ENCODE measurements at places on chromosomes 11 and 22.

GRCh38 chr11:77375107-77375506 lies 73.6 kb upstream of the GDPD4 start:
- DNase-seq = no peak

GRCh38 chr11:75547617-75548058 lies 14.4 kb upstream of the SERPINH1 start:
- DNase-seq = no peak

- DNase-seq = no peak
Observed at GRCh38 chr22:29463629-29464028, 16.4 kb upstream of the NEFH start.

- peak; percentile 48 for DNase-seq
Observed at GRCh38 chr11:95152876-95153856, 63.5 kb downstream of the ENDOD1 start.

DNA sequence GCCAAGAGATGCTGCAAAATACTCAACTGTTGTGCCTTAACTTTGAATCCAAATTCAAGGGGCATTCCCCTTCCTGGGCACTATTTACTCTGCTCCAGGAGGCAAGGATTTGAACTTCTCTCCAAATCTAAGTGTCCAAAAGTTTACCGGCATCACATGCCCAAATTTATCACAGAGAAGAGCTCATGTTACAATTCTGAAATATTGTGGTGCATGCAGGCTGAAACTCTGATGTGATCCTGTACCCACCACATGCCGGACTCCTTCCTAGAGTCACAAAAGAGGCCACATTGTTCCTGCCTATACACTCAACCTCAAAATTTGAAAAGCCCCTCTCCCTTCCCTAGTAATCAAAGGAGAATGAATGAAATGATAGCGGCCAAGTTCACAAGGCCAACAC lies 1.3 kb downstream of the TRAF6 start:
- DNase-seq = no peak

DNA sequence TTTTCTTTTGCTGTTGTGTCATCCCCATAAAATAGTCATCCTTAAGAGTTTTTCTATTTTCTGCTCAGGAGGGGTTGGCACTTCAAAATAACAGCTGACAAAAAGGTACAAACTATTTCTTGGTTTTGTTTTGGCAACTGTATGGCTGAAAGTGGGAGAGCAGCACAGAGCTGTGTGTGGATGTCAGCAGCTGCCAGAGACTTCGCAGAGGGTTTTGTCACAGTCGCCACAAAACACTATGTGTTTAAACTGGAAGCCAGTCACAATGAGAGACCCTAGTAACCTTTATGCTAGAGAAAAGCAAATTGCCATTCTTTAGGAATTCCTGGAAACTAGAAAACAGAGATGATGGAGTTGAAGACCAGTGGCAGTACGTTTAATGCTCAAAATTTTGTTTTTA lies 189.6 kb upstream of the CCDC90B start:
- DNase-seq = no peak

DNA sequence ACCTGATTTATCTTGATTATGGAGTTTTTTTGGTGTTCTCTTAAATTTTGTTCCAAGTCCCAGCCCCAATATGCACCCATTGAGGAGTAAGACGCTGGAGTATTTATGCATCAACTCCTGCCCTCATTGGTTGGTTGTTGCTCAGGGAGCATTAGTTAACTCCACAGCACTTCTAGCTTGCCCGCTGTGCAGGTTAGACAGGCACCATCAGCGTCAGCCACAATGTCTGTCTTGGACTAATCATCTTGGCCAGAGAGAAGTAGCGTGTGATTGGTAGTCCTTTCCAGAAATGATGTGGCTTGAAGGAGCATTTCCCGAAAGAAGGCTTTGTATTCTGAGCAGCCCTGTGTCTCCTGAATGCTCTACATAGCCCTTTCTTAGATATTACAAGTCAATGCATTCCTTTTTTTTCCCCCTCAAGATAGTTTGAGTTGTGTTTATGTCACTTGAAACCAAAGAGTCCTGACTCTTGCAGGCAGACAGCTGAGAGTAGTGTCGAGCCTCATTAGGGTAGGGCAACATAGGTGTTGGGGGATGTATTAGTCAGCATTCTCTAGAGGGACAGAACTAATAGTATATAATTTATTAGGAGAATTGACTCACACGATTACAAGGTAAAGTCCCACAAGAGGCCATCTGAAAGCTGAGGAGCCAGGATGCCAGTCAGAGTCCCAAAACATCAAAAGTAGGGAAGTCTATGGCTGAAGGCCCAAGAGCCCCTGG lies 94.6 kb upstream of the RCN1 start:
- DNase-seq = no peak

GRCh38 chr11:61477126-61477525 lies 31.4 kb upstream of the LRRC10B start:
- no peak for DNase-seq

DNA sequence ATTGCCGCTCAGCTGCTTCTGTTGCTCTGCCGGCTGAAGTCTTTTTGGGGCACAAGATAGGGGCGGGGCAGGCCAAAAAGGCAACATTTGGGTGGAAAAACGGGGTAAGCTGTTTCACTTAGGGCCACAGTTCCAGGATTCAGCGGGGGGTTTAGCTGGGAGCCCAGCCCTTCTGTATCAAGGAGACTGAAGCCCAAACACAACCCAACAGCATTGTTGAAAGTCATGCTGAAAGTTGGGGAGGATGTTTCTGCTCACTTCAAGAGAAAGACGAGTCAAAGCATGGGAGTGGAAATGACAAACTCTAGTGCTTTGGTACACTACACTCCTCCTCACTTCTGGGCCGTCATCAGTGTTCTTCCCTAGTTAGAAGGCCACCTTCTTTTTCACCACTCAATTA lies 56.1 kb upstream of the GNAZ start:
- DNase-seq = peak; percentile 27

DNA sequence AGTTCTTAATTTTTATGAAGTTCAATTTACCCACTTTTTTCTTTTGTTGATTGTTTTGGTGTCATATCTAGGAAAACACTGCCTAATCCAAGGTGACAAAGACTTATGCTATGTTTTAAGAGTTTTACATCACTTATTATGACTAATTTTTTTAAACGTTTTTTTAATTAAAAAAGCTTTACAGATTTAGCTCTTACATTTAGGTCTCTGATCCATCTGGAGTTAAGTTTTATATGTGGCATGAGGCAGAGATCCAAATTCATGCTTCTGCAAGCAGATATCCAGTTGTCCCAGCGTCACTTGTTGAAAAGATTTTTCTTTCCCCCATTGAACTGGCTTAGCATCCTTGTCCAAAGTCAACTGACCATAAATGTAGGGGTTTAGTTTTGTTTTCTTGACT lies 72.6 kb downstream of the PACSIN2 start:
- no peak for DNase-seq

- no peak for DNase-seq
Observed at GRCh38 chr22:37392721-37393328, 34.5 kb downstream of the ELFN2 start.

DNA sequence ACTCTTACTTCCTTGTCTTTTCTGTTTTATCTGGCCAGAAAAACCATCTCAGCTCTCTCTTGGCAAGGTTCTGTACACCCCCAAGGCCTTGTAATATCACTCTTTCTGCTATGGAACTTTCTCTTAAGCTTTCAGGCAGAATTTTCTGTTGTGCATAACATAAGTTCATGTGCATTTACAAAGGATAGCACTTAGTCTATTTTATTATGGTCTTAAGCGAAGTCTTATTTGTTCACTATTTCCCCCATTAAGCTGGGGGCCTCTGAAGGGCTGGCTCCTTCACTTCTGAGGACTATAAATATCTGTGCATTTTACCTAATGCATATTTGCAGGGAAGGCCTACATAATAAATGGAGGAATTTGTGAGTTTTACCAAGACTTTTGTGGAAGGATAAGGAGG lies 1393.4 kb downstream of the FAM181B start:
- no peak for DNase-seq

- DNase-seq = no peak
Observed at GRCh38 chr11:26704249-26704648, 17.6 kb downstream of the SLC5A12 start.

- no peak for DNase-seq
Observed at GRCh38 chr22:43953988-43954785, 1.1 kb upstream of the SAMM50 start.

- no peak for DNase-seq
Observed at GRCh38 chr22:42962295-42963230, 52.4 kb downstream of the PACSIN2 start.
